Cerebellar cortex (tissue), 1 donor: ENCODE measurements at places on chromosomes 6 and 20.

DNA sequence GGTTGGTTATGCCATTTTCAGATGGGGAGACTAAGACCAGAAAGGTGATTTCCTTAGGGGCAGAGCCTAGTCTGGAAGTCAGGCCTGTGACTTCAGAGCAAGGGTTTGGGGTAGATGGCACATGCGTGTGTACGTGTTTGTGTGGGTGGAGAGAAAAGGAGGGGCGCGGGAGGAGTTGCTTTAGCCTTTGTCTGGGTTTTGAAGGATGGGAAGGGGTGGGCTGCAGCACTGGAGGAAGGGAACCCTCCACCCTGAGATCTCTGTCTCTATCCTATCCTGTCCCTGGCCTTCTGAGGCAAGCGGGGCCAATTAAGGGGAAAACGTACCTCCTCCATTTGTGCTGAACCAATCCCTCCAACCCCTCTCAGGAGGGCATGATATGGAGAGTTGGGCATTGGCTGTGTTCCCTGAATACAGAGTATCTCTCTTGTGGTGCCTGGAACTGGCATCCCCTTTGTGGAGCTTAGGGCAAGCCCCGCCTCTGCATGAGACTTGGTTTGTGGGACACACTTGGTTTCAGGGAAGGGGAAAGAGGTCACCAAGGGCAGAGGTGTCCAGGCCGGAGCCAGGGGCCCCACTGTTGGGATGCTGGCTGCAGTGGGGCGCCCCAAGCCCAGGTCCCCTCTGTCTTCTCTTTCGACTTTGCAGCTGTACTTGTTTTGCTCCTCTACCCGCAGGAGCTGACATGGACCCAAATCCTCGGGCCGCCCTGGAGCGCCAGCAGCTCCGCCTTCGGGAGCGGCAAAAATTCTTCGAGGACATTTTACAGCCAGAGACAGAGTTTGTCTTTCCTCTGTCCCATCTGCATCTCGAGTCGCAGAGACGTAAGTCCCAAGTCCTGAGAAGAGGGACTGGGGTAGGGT lies at the start of gene DBNDD2:
Gene DBNDD2, plus strand, starts transcription at position 507 of the 863 bp plus-strand sequence. Its CDS starts 179 bp downstream, at position 686.
- peak; percentile 59 for DNase-seq

DNA sequence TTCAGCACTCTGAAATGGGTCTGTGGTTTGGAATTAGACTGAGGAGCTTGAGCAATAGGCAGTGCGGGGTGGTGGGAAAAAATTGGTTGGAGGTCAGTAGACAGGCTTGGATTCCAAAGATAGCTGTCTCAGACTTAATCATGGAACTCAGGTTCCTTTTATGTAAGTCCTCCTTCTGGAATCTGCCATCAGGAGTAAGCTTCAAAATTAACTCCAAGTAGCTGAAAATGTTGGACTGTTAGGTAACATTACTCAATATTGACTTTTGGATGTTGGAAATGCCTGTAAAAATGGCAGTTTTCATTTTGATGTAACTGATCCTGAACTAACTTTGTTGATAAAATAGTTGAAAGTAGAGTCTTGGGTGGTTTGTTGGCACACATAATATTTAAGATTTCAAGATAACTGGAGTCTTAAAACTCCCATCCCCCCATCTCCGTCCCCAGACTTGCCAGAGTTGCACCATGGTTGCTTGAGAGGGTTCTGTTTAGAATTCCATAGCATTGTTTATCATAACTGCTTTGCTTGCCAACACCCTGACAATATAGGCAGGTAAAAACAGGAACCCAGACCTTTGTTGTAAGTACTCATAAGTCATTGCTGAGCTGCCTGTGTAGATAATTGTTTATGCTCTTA lies 83.0 kb downstream of the PHF20 start:
- DNase-seq: no peak

- DNase-seq: no peak
Observed at GRCh38 chr6:44180406-44180805, 21.8 kb downstream of the CAPN11 start.

DNA sequence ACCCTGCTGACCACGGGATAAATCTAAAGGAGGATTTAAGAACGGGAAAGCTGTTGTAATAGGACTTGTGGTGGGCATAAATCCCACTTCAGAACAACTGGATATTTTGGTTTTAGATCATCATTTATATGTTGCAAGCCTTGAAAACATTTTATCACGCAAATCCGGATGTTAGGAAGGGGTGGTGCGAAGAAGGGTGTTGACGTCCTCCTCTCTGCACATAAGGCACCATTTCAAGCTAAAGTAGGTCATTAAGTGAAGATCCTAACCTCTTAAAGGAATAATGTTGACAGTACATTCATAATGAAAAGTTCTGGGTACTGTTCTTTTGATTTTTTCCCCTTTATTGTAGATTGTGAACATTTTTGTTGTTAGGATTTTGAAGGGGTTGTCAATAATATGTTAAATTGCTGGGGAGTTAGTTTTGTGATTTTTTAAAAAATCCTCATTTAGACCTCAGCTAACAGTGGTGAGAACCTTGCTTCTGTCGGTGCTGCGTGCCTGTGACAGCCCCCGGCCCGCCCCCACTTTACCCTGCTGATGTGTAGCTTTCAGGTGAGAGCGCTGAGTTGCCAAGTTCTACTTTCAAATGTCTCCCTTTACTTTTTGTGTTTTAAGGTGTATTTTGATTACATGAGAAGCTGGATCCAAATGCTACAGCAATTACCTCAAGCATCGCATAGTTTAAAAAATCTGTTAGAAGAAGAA lies 88.8 kb downstream of the MAP3K4 start:
- DNase-seq: no peak

DNA sequence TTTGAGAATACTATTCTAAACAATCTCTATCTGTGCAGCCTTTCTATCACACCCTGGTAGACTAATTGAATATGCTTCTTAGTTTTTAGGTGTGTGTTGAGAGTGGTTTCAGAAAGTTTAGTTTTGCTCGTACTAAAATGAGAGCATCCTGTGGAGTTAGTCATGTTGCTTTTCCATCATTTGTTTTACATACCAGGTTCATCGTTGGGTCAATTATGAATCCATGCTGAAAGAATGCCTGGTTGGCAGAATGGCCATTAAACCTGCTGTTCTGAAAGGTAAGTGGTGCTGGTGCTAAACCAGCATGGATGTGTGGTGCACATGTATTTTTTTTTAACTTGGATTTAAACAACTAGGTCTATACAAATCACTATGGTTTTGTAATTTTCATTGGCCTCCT lies 49.3 kb downstream of the CYB5R4 start:
- DNase-seq: no peak

DNA sequence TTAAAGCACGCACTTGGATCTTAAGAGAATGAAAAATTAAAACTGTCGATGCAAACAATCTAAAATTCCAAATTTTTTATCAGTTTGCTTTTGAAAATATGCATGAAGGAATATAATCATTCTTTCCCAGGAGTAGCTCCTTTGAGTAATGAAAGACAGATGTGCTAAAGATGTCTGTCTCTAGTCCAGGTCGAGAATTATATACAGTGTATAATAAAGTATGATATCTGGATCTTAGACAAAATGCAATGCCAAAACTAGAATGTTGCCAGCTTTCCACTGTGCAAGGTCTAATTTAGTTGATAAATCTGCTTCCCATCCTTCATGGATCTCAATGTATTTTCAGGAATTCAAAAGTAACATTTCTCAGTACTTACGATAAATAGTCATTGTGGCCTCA lies 65.1 kb upstream of the ADGRG6 start:
- no peak for DNase-seq
